ENCODE measurements at places on chromosomes 6 and 20.

- no peak for DNase-seq
Measured at GRCh38 chr6:30100585-30101443, 12.1 kb downstream of the TRIM31 start.

DNA sequence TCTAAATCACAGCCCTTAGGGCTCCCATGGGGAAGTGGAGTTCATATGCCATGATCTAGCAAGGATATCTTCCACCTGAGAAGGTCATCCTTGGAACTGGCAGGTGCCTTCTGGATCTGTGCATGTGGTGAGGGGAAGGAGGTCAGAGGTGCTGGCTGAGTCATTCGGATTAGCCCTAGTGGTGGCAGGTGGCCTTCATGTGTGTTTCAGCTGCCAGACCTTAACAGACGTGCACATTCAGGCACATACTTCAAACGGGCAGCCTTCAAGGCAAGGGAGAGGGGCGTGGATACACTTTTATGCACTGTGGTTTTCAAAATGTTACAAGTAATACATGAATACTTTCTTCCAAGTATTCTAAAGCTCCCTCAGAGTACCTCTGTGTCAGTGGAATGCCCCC lies 51.2 kb downstream of the BMP6 start:
- no peak for DNase-seq

- no peak for DNase-seq
Measured at GRCh38 chr20:24370911-24371695, 98.3 kb upstream of the SYNDIG1 start.

DNA sequence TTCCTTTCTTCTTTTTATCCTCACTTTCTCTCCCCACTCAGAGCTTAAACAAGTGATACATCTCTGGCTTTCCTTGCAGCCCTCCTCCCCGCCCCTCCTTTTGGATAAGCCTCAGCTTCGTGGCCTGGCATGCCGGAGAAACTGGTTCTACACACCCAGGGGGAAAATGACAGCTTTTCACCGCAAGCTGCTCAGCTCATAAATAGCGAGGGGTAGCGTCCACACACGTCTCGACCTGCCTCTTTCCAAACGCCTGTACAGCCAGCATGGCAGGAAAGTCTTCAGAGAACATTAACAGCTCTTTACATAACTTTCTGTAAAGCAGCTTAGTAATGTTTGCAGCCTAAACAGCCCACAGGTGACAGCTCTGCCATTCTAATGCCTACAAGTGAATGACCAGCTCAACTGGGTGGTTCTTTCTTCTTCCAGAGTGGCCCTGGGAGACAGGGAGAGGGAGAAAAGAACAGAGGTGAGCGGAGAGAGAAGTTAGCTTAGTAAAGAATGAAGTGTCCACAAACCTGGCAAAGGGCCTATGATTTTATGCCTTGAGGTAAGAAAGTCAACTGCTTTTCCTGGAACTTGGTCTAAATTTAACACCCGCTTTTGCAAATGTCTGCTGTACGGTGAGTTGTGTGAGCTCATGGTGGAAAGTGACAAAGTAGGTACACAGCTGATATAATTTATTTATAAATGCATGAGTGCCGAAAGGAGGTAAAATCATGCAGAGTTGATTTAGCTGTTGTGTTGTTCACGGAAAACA lies 251.5 kb downstream of the TFAP2A start:
- DNase-seq: no peak

- no peak for DNase-seq
Measured at GRCh38 chr6:132063204-132063603, 112.0 kb upstream of the CCN2 start.

DNA sequence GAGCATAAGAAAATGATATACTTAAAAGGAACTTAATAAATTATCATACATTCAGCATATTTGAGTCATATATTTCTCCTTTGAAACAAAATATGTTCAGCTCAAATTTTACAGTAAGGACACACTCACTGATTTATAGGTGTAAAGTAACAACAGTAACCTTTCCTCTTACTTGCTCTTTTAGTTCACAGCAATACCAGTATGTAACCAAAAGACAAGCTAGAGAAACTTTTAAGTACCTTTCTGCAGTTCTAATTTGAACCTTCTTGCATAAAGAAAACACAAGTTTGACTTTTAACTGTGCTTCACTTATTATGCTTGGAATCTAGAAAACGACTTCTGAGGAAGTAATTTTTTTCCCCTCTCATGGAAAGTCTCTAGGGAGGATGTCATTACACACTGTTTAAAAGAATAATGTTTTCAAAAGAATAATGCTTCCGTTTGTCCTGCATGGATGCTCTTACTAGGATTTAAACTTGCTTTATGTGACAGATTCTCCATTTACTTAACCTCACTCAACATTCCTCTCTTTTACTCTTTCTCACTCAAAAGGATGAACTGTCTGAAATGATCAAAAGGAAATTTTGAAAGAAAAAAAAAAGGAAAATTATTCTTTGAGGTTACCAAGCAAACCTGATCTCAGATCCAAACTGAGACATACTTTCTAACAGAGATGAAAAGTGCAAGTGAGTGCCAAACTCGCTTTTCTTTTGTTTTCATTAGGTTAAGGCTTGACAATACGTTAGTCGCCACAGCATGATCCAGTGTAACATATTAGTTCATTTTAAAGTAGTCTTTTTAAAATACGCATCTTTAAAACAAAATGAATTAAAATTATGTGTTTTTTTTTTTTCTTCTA lies 22.4 kb upstream of the CALHM6 start:
- DNase-seq: no peak
